ENCODE measurements at places on chromosomes 2 and 18. TPM values are rescaled to one million over a fixed set of nuclear protein-coding genes. Genes with fewer than 3 reads are reported as not detected.

DNA sequence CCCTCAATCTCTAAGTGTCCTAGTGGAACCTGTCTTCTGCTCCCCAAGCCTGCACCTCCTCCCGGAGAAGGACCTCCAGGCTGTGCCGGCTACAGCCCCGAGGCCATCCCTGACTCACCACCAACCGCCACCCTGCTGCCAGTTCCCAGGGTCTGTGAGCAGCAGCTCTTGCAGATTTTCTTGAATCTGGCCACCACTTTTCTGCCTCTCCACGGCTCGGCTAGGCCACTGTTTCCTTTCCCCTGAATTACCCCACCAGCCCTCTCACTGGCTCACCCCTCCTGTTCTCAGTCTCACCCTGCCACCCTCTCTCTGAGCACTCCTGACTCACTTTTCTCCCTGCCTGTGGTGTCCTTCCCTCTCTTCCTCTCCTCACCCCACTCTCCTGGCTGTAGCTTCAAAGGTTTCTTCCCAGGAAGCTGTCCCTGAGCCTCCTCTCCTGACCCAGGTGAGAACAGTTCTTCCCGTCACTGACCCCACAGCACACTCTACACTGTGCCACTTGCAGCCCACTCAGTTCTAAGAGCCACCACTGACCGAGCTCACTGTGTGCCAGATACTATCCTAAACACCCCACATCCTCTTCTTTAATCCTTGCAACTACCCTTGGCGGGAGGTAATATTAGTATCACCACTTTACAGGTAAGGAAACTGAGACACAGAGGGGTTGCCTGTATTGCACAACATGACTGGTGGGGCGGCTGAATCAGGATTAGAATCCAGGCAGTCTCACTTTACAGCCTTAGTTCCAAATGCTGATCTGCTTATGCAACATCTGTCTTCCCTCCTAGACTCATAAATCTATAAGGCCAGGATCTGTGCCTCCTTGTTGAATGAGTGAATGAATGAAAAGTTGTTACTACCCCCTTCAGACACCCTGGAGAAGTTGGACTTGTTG, 111.6 kb downstream of the SMAD7 start:
- no peak for DNase-seq

The MYCN gene
- total RNA-seq, result 1.2 TPM

GRCh38 chr18:49100226-49100968, 149.6 kb upstream of the SMAD7 start:
- DNase-seq, result no peak

The TRPM8 gene
- total RNA-seq, result not detected

- DNase-seq, result no peak
These were observed 77.0 kb downstream of the PRKCE start for GRCh38 chr2:45728458-45728942.

All from esophagus muscularis mucosa (tissue), 4 donors.